ENCODE measurements at places on chromosomes 5 and 9. TPM values are rescaled to one million over a fixed set of nuclear protein-coding genes. Genes with fewer than 3 reads are reported as not detected.

Gene SLC6A19
- total RNA-seq: not detected

DNA sequence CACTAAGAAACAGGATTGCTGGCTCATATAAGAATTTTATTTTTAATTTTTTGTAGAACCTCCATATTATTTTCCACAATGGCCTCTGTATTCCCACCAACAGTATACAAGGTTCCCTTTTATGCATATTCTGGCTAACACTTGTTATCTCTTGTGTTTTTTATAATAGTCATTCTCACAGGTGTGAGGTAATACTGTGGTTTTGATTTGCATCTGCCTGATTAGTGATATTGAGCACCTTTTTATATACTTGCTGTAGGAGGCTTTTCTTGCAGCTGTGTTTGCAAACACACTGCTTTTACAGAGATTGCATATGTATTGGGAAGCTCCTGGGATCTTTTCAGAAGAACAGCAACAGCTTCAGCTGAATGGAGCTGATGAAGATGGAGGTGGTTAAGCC is 164.8 kb downstream of the DEPDC1B start:
- no peak for DNase-seq

GRCh38 chr5:103375350-103375749 is 116.8 kb downstream of the MACIR start:
- no peak for DNase-seq

GRCh38 chr9:69044240-69045219 is 9.0 kb downstream of the FXN start:
- no peak for DNase-seq

GRCh38 chr9:70056211-70056944 is 12.7 kb downstream of the MAMDC2 start:
- DNase-seq: no peak

Gene MPDZ
- 14.0 TPM for total RNA-seq

DNA sequence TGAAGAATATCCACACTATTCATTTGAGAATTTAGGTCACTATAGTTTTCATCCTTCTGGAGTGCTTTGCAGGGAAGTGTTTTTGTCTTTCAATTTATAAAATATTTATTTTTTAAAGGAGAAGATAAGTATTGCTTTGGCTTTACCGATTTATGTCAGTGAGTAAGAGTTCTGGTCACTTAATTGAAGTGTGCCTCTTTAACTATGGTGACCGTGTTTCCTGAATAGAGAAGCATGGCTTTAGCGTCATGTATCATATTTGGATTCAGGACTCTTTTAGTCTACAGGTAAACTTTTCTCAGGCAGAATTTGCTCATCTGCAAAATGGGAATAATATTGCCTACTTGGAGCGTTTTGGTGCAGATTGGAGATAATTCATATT is 902 bp downstream of the BDP1 start:
- DNase-seq: no peak

Data from epithelial cell of proximal tubule (primary cell).